ENCODE measurements at places on chromosomes 4 and X.

DNA sequence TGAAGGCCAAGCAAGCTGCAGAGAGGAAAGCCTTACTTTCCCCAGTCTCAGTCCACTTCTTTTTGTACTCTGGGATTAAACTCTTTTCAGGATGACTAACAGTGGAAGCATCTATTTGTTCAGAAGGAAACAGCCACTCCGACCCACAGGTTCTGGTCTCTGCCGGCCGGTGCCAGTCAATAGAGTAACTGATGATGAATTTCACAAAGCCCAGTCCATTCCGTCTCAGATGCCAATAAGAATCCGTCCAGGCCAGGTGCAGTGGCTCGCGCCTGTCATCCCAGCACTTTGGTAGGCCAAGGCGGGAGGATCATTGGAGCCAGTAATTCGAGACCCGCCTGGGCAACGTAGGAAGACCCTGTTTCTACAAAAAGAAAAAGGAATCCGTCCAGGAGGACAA lies 58.5 kb upstream of the HELT start:
- DNase-seq, result no peak

GRCh38 chr4:59247032-59247431 lies 1953.1 kb upstream of the ADGRL3 start:
- no peak for DNase-seq

DNA sequence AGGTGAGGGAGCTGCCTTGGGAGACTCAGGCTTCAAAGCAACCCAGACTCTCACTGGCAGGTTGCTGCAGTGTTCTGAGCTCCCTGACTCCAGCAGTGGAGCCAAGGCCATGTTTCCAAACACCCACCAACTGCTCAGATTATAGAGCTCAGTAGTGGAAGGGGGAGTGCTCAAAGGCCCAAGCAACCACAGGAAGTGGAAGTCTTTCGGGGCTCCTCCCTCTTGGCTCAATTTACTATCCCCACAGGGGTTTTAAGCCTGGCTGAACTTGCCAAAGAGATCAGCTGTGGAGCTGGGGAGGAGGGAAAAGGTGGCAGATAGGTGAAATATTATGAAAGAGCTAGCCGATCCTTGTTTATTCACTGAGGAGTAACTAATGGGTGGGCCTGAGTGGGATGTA lies 82.5 kb downstream of the HPRT1 start:
- no peak for DNase-seq

DNA sequence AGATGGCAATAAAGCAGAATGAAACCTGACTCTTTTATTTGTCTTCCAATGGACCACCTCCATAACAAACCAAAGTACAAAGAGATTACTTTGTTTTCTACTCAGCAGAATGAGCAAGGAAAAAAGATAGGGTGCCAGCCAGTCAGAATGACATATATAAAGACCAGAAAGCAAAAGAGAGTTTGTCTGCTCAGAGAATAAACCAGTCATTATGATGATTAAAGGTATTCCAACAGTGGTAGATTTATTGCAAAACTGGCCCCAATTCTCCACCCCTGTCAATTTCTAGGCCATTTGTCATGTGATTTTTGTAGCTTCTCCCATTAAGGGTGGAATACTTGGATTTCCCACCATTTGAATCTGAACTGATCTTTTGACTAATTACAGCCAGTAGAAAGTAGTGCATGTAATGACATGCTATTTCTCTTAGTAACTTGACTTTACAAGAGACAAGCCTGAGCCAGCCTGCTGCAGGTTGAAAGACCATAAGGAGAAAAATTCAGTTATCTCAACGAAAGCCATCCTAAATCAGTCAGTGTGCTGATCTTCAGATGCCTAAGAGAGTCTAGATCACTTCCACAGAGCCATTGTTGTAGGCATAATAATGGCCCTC lies 203.1 kb downstream of the EPHA5 start:
- no peak for DNase-seq

GRCh38 chr4:182143822-182144625 lies 99.2 kb upstream of the TENM3 start:
- no peak for DNase-seq

DNA sequence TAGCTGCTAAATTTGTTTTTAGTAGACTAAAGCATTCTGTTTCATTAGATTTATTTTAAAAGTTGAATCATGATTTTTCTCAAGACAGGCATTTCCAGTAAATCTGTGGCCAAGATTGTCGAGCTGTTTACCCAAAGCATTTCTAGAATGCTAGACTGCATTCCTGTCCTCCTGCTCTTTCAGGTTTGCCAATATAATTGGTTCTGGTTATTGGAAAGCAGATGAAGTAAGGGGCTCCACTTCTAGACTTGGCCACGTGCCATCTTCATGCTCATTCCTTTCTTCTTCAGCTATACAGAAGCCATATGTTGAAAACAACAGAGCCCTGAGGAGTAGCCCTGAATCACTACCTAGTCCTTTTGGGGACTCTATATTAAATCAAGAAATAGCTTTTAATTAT lies 62.5 kb downstream of the PGRMC2 start:
- no peak for DNase-seq

All from stimulated activated CD4-positive, alpha-beta T cell treated with anti-CD3 and anti-CD28 coated beads, Interleukin-15, amount 100 ng/mL, for 48 hours (primary cell).